ENCODE measurements at places on chromosomes 2 and 18.

GRCh38 chr2:209525834-209526281 lies 102.0 kb downstream of the MAP2 start:
- peak; percentile 87 for DNase-seq

GRCh38 chr2:226151157-226151556 lies 648.5 kb downstream of the IRS1 start:
- no peak for DNase-seq

GRCh38 chr18:68494802-68495581 lies 219.9 kb downstream of the TMX3 start:
- DNase-seq, result peak; percentile 97

- DNase-seq, result no peak
Observed at GRCh38 chr18:37381554-37381953, 184.0 kb downstream of the CELF4 start.

DNA sequence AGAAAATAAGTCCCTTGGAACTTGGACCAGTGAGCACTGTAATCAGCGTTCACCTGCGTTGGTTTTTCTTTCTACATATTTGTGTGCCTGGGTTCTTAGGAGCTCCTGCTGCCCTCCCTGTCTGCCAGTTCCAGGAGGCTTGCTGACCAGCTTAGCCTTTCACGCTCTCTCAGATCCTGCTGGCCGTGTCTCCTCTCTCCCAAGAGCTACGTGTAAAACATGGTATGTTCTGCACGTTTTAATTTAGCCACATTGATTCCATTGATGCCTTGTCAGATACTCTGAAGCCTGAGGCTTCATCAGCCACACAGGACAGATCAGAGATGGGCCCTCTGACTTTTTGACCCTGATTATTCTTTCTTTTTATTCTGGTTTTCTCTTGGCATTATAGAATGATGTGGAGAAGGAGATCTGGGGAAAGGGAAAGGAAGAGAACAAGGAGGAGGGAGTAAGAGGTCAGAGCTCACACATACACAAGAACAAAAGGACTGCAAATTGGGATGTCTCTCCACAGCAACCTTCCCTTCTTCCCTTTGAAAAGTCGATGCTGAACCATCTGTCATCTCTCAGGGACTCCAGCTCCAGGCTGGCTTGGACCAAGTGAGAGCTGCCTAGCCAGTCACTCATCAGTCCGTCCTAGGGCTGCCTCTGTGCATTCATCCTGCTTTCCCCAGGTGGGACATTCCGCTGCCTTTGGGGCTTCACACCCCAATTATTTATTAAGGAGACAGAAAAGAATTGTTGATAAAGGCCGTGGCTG lies 152.8 kb downstream of the PIK3C3 start:
- no peak for DNase-seq

DNA sequence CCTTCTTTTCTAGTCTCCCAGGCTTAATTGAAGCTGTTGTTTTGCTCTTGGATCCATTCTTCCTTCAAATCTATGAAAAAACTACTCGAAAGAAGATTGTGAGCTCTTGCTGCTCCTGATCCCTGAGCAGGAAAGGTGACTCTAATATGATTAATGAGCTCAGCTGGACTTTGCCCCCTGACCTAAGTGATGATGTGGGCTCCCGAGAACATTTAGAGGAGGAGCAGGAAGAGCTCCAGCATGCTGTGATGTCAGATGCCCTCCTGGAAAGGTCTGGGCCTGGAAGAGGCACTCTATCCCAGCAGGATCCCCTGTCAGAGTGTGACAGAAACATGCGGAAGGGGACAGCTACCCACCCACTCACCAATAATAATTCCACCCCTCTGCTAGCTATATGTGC lies 117.9 kb upstream of the PELI1 start:
- no peak for DNase-seq

- no peak for DNase-seq
Observed at GRCh38 chr2:28639836-28640235, 111.8 kb upstream of the PPP1CB start.

- peak; percentile 12 for DNase-seq
Observed at GRCh38 chr18:23453680-23454058, 582 bp downstream of the RIOK3 start.

DNA sequence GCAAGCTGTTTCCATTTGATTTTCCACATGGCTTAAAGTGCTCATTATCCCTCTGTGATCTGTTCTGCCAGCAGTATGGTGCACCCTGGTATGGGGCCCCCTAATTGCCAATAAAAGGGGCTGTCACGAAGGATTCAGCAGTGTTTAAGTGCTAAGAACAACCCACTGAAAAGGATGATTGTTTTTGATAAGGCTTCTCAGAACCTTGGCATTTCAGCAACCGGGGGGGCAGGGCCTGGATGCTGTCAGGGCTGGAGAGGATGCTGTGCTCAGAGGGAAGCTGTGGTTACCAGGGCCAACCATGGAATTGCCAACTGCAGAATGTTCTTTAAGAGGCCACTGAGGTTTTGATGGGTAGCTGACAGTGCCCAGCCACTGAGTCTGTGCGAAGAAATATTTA lies 117.8 kb downstream of the CTIF start:
- peak; percentile 43 for DNase-seq

- DNase-seq, result no peak
Observed at GRCh38 chr18:78776151-78776550, 203.5 kb upstream of the SALL3 start.

GRCh38 chr2:203710952-203711351 lies 4.5 kb downstream of the CD28 start:
- no peak for DNase-seq

GRCh38 chr18:72372076-72372475 lies 172.1 kb downstream of the CBLN2 start:
- no peak for DNase-seq

DNA sequence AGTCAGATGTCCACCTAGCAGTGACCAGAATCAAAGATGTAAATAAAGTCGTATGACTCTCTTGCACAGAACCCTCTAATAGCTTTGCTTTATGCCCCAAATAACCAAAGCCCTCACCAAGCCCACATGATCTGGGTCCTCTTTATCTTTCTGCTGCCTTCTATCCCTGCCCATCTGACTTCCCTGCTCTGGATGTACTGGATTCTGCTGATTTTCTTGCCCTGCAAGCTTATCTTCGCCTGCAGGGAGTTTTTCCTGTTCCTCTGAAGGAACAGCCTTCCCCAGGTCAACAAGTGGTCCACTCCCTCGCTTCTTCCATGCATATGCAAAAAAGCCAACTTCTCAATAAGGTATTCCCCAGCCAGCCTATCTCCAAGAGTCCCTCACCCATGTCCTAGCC lies 18.7 kb downstream of the IL36B start:
- no peak for DNase-seq

GRCh38 chr2:207720517-207721187 lies 9.2 kb downstream of the CCNYL1 start:
- DNase-seq, result no peak

- no peak for DNase-seq
Observed at GRCh38 chr2:61520261-61520660, 17.9 kb downstream of the XPO1 start.

- DNase-seq, result no peak
Observed at GRCh38 chr2:215080545-215080944, 57.9 kb downstream of the ABCA12 start.

GRCh38 chr2:64825831-64826491 lies 163.2 kb upstream of the SLC1A4 start:
- no peak for DNase-seq

- no peak for DNase-seq
Observed at GRCh38 chr2:108257757-108258331, 18.1 kb downstream of the SULT1C3 start.

- peak; percentile 24 for DNase-seq
Observed at GRCh38 chr2:201900362-201900761, 94.0 kb downstream of the CDK15 start.

GRCh38 chr2:190794377-190794776 lies 86.2 kb upstream of the GLS start:
- no peak for DNase-seq

- DNase-seq, result peak; percentile 64
Observed at GRCh38 chr2:233832414-233832813, 21.9 kb downstream of the HJURP start.

DNA sequence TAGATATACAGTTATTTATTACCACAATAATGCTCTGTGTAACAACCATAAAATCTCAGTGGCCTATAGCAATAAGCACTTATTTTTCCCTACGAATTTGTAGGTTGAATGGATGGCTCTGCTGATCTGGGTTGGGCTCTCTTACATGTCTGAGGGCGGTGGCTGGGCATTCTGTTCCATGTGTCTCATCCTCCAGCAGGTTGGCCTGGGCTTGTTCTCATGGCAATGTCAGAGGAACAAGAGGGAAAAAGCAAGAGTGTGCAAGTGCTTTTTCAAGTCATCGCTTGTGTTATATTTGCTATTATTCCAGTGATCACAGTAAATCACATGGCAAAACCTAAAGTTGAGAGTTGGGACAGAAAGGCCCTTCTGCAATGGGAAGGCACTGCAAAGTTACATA lies 30.4 kb upstream of the MYO3B start:
- DNase-seq, result no peak

DNA sequence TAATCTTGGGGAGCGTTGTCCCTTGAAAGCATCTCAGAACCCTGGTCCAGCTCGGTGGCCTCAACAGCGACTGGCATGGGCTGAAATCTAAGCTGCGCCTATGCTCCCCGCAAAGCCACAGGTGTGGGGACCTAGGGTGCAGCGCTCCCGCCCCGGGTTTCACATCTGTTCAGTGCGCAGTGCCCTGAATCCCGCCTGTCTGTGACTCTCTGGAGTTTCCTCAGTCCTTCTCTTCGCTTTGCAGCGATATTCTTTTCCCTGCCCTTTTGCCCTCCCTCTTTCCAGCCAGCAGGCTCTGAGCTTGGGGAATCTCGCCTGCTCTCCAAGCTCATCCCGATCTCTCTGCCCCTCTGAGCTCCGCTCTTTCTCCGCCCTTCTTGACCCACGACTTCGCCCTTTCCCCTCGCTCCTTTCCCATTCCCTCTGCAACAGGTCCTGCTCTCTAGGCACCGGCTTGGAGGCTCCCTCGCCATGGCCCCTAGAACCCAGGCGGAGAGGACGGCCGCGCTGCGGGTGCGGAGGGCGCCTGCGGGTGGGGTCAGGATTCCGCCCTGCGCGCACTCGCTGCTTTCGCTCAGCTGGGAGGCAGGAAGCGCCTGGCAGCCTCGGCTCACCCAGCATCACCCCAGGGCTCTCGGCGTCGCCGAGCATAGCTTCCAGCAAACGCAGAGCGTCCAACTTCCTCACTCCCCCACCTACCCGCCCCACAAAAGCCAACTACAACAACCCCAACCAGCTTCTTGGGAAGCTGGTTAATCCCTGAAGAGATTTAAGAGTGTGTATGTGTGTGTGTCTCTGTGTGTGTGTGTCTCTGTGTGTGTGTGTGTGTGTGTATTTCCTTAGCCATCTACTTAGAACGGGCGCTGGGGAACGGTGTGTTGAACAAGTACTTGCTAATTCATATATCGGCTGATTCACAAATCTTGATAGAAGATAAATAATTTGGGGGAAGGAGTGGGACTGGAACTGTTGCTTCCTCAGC lies 1.1 kb downstream of the GRP start:
- no peak for DNase-seq

- no peak for DNase-seq
Observed at GRCh38 chr2:221426929-221427328, 145.2 kb downstream of the EPHA4 start.

- no peak for DNase-seq
Observed at GRCh38 chr2:193336781-193337180, 1142.0 kb upstream of the TMEFF2 start.

Data from fibroblast of skin of abdomen (primary cell).